ENCODE measurements at places on chromosomes 7 and 10.

DNA sequence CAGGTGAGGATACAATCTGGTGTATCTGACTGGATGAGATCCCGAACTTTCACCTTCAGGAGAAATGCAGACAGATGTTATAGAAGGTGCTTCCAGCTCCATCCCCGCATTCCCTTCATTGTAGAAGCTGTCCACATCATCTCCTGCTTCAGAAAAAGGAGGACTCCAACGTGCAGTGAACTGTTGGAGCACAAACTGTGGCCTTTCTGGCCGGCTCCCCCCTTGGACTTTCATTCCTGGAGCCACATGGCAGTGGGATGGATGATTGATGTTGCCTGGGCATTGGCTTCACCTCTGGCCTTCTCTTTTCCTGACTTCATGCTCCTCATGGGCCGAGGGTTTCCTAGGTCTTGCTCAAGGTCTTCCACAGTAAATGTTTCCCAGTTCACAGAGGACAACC is 29.6 kb upstream of the ZNF273 start:
- no peak for DNase-seq
- H3K27ac ChIP-seq, result no peak overlapping the region
- H3K27me3 ChIP-seq, result no peaks in the 10 kb centered on the region
- no peaks in the 10 kb centered on the region for H3K4me1 ChIP-seq
- no peak overlapping the region for H3K4me3 ChIP-seq
- H3K36me3 ChIP-seq, result no peaks in the 10 kb centered on the region

DNA sequence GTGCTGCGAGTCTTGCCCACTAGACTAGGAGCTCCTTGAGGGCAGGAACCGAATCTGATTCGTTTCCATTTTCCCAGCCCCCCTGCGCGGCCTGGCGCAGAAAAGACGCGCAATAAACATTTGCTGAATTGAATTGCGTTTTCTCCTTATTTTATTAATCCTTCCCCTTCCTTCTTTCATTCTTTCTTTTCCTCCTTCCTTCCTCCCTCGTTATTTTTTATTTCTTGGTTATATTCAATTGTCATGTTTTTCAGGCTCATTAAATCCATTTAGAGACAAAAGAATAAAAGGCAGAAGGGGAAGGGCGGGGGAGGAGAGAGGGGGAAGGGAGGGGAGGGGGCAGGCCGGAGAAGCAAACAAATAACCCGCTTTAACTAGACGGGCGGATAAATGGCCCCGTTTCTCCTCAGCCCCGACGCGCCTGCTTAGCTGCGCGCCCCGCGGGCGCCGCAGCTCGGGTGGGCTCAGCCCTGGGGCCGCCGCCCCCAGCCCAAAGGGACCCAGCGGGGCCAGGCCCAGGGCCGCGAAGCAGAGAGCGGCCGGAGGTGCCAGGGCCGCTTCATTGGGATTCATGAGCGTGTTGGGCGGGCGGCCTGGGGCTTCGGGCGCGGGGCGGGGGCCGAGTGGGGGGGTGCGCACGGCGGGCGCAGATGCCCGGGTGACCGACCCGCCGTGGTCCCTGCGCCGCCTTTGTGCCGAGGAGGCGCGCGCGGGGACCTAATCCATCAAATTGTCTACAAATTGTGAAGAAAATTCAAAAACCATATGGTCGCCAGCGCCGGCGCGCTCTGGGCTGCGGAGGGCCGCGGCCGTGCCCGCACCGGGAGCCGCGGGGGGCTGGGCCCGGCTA is 5.0 kb downstream of the LBX1 start:
- H3K27ac ChIP-seq, result no peak overlapping the region
- H3K4me1 ChIP-seq, result peaks cover 8% of the 10 kb centered on the region
- H3K27me3 ChIP-seq, result peaks cover 21% of the 10 kb centered on the region
- no peak for DNase-seq

GRCh38 chr7:151867912-151868311 is 9.0 kb downstream of the PRKAG2 start:
- no peaks in the 10 kb centered on the region for H3K36me3 ChIP-seq
- no peak for DNase-seq
- peaks cover 4% of the 10 kb centered on the region for H3K4me1 ChIP-seq
- peak overlapping the region; percentile 73 for H3K27ac ChIP-seq

DNA sequence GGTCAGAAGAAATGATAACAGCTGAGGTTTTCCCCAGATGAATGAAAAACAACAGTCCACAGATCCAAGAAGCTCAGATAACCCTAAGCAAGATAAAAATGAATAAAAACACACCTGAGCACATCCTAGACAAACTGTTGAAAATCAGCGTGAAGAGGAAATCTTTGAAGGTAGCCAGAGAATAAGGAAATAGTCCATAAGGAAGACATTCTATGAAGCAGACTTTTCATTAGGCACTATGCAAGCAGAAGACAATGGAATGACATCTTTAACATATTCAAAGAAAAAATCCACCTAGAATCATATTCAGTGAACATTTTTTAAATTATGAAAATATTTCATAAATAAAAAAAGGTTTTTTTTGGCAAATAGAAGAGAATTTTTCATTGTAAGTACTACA is 15.1 kb upstream of the IL15RA start:
- DNase-seq, result no peak
- H3K4me1 ChIP-seq, result no peaks in the 10 kb centered on the region
- no peaks in the 10 kb centered on the region for H3K27me3 ChIP-seq
- H3K4me3 ChIP-seq, result no peak overlapping the region
- H3K36me3 ChIP-seq, result no peaks in the 10 kb centered on the region
- no peak overlapping the region for H3K27ac ChIP-seq

DNA sequence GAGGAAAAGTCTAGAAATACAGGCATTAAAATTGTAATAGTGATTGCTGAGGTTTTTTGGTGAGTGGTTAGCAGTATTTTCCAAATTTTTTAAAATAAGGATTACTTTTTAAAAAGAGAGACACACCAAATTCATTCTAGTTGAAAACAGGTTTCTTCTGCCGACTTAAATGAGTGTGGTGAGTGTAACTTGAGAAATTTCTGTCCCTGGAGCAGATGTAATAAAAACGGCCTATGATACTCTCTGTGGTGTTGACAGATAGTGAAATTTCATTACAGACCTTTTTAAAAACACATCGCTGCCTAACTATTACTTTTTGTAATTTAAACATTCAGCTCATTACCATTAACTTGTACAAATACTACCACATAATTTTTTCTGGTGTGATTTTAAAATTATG is 90.1 kb downstream of the CYP51A1 start:
- H3K4me1 ChIP-seq, result no peaks in the 10 kb centered on the region
- H3K27ac ChIP-seq, result no peak overlapping the region

GRCh38 chr10:729213-729612 is 39.7 kb upstream of the DIP2C start:
- no peaks in the 10 kb centered on the region for H3K27me3 ChIP-seq
- no peak for DNase-seq
- H3K4me1 ChIP-seq, result no peaks in the 10 kb centered on the region
- H3K36me3 ChIP-seq, result no peaks in the 10 kb centered on the region

Data from breast epithelium (tissue), 4 donors.